ENCODE measurements at places on chromosomes 3 and 15.
A peak's percentile ranks its signal among the peaks of the same experiment; 100 is the strongest.

GRCh38 chr15:85044251-85044853 is 62.7 kb downstream of the PDE8A start:
- DNase-seq: peak; percentile 7

DNA sequence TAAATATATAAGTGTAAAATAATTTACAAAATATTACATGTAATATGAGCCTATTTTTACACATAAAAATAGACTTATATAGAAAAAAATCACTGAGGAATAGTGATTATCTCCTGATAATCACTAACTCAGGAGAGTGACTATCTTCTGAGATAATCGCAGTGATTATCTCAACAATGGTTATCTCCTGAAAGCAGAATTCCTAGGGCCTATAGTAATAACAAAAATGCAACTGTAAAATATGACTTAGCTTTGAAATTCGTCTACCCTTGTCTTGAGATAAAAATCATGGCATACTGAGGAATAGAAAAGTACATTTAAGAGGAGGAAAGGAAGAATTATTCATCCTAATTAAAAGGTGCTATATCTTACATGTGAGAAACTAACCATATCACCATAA is 117.0 kb upstream of the ASB14 start:
- DNase-seq: no peak

DNA sequence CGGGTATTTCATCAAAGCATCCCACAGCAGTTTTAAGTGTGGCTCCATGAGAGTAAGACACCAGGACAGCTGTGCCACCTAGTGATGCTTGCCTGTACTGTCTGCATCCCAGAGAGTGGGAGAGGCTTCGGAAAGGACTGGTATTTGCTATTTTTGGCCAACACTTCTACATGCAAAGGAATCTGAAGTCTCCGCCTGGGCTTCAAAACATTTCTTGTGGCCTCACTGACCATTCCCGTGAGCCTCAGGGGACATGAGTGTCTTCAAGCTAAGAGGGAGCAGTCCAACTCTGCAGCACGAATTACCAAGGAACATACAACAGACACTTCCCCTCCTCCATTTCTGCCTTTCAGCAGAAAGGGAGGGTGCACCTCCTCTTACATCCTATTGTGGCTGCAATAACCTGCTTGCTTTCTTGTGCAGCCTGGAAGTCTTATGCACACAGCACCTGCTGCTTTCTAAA is 177.5 kb downstream of the RORA start:
- no peak for DNase-seq

GRCh38 chr15:86624261-86625036 is 544.8 kb downstream of the AGBL1 start:
- peak; percentile 60 for DNase-seq

DNA sequence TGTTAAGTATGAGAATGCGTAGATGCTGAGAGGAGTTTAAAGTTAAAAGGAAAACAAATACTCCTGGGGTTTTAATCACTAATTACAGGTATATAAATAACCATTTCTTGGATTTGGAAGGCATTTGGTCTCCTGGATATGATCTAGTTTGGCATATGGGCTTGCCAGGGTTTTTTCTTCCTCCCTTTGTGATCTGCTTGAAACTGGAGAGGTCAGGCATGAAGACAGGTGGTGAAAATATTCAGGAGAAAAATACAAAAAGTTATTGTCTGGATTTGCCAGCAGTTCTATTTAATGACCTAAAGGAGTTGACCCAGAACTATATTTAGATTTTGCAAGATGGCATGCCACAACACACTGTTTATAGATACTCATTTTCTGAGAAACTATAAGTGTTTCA is 136.3 kb downstream of the DIPK2A start:
- no peak for DNase-seq
